ENCODE measurements at places on chromosomes 13 and 19.
A peak's percentile ranks its signal among the peaks of the same experiment; 100 is the strongest.

DNA sequence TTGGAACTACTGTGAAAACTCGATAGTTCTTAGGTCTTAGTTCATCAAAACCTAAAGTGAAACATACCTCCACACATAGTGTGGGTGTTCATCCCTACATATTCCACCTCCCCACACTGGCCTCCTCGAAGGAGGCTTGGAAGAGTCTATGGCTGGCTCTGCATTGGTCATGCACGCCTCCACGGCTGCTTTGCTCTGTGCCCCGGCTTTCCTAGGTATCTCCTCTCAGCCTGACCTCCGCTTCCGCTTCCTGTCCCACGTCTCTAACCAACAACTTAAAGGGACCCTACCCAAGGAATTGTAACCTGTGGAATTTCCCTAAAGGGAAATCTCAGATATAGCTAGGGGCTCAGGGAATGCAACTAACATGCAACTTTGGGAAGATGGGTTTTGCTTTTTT lies 79.7 kb upstream of the MBNL2 start:
- no peak for DNase-seq

- DNase-seq, result peak; percentile 44
Measured at GRCh38 chr19:46847528-46847927, 3.1 kb downstream of the AP2S1 start.

DNA sequence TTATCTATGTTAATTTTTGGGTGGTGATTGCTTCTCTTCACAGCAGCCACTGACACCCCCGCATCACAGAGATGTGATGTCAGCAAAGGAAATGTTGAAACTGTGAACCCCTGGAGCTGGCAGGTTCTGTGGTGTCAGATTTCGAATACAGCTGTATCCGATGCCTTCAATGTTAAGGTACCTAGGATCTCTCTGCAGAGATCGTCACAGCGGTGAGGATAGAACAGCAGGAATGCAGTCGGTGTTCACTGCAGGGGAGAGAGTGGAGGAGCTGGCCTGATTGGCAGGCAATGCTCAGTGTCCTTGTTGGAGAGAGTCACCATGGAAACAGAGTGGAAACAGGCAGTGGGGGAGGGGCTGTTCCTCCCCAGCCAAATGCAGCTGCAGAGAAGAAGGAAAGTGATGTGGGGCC lies 79.5 kb upstream of the ZNF835 start:
- DNase-seq, result no peak

- DNase-seq, result no peak
Measured at GRCh38 chr19:11973019-11973810, 8.4 kb downstream of the ZNF763 start.

DNA sequence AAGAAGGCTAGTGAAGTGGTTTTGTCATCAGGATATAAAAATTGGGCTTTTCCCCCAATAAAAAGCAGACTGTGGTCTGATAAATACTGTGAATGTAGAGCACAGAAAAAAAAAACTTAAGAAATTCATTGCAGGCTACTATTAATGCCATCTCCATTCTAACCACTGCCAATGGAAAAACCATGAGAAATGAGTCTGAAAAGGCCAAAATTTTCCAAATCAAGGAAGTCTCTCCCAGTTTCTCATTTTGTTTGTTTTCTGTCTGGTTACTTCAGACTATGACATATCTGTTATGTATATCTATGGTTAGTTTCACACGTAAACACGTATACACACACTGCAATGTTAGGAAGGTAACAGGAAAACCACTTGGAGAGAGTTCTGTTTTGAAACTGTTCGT lies 193.6 kb upstream of the TSC22D1 start:
- DNase-seq, result no peak

DNA sequence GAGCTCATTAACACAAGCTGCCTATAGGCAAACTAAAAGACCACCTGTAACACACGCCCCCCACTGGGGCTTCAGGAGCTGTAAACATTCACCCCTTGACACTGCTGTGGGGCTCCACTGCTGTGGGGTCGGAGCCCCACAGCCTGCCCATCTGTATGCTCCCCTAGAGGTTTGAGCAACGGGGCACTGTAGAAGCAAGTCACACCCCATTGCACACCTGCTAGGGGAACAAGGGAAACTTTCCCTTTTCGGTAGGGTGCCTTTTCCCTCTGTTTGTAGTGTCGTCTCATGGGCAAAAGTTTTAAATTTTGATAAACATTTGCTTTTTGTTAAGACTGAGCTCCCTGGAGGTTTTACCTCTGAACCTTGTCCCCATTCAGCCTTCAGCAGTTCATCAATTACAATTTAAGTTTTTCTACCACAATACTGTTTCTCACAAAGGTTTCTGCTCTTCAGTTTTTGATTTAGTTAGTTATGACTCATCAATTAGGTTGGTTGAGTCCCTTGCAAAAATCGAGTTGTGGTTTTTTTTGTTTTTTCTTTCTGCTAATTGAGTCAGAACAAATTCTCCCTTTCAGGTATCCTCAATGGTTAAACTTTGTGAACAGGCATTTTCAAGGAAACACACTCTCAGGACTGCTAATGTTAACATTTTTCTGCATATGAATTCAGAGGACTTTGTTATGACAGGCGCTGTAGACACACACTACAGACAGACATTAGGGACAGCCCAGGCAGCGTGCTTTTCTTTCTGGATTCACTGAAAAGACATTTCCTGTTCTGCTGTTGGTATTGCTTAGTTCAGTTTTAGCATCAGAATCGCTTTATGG lies 35.1 kb downstream of the ZNF433 start:
- DNase-seq, result no peak

DNA sequence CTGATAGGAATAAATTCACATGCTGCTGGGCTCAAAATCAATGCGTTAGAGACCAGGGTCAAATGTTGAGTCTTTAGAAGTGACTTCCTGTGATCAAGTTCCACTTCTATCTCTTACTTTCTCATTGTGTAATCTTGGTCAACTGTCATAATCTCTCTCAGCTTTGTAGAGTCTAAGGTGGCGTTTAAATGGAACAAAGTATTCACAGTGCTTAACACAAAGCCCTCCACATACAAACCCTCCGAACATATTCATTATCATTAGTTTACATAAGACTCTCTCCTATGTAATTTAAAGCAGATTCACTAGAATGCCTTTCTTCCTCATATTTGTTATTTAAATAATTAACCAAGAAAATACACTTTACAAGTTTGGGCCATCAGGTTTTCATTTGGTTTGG lies 1044.1 kb downstream of the EFNB2 start:
- DNase-seq, result no peak

GRCh38 chr19:34165295-34165738 lies 7.0 kb upstream of the LSM14A start:
- DNase-seq, result no peak

DNA sequence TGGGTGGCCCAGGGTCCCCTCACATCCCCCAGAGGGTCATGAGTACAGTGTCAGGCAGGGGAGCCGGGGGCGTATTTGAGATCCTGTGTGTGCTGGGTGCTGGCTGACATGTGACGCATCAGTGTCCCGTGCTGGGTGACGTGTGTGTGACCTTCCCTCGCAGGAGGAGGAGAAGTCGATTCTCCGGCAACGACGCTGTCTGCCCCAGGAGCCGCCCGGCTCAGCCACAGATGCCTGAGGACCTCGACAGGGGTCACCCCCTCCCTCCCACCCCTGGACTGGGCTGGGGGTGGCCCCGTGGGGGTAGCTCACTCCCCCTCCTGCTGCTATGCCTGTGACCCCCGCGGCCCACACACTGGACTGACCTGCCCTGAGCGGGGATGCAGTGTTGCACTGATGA lies 25.8 kb downstream of the PNPLA6 start:
- DNase-seq, result no peak

- no peak for DNase-seq
Measured at GRCh38 chr13:110092831-110093247, 214.1 kb downstream of the COL4A1 start.

DNA sequence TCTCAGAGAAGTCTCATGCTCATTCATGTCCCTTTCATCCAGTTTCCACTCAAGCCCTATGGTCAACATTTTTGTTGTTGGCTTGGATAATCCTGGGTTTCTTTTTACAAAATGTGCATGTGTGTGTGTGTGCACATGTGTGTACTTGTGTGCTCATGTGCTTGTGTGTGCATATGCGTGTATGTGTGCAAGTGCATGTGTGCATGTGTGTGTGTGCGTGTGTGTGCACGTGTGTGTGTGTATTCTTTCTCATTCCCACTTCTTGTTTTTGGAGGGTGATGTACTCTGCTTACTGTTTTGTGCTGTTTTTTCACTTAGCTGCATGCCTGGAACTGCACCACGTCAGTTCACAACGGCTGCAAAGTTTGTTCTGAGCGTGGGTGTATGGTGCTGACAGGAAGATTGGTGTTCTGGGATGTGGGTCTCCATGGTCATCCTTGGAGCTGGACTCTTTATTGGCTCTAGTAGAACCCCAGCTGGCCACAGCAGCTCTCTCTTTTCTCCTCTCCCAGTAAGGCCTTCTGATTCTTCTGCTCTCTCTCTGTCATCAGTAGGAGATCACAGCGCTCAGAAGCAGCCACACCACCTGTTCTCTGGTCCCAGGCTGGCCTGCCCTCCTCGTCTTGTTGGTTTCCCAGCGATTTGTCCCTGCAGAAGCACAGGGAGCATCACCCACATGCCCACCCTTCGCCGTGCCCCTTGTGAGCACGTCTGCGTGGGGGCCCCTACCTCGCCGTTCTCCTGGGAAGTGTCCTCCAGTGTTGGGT lies 60.8 kb downstream of the SOX1 start:
- peak; percentile 45 for DNase-seq

Measured in tibial artery (tissue), 4 donors.